A549 treated with dexamethasone at 1 μM for 4 hours (cell line): ENCODE measurements at places on chromosomes 2 and 18. TPM values are rescaled to one million over a fixed set of nuclear protein-coding genes. Genes with fewer than 3 reads are reported as not detected.

Gene INHA
- total RNA-seq = 0.35 to 0.47 TPM (median 0.38 TPM) in 5 replicates

Gene GIGYF2
- total RNA-seq = 24.5 to 34.2 TPM (median 29.1 TPM) in 5 replicates

Gene CTAGE1
- total RNA-seq = not detected in 5 replicates

Gene CCDC85A
- 0.25 to 0.39 TPM (median 0.34 TPM) in 5 replicates for total RNA-seq

Gene DNMT3A
- 5.7 to 8.5 TPM (median 7.9 TPM) in 5 replicates for total RNA-seq

Gene AGPS
- 34.0 to 47.4 TPM (median 42.8 TPM) in 5 replicates for total RNA-seq

Gene C2orf68
- 22.1 to 26.2 TPM (median 24.1 TPM) in 5 replicates for total RNA-seq

Gene NOTO
- total RNA-seq = 0.02 TPM in 3 of 5 replicates, not detected in the others
